ENCODE measurements at places on chromosomes 3 and 15. TPM values are rescaled to one million over a fixed set of nuclear protein-coding genes. Genes with fewer than 3 reads are reported as not detected.
A peak's percentile ranks its signal among the peaks of the same experiment; 100 is the strongest.

GRCh38 chr3:157128771-157129681 is 30.9 kb downstream of the CCNL1 start:
- DNase-seq: peak; percentile 84

DNA sequence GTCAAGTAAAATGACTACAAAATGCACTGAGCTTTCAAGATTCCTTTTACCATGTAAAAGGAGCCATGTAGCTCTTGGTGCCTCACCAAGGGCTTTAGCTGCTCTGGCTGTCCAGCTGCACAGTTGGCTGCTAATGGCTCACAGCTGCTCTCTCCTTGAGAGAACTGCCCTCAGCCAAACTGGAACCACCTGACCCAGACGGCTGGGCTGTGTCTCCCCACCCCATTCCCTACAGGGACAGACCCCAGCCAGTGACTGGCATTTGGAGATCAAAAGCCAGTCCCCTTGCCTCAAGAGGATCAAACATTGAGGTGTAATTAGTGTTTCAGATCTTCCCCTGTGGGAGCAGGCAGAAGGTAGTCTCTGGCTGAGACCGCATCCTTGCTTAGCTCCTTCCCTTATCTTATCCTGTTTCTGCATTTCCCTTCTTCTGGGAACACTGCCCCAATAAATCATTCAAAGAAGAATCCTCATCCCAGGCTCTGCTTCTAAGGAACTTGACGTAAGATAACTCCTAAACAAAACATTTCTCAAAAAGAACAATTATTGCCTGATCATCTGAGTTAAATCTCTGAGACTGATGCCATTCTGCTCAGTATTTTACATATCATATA is 28.6 kb upstream of the UBE2E2 start:
- DNase-seq: no peak

GRCh38 chr3:141421639-141422319 is 53.5 kb downstream of the ZBTB38 start:
- DNase-seq: no peak

DNA sequence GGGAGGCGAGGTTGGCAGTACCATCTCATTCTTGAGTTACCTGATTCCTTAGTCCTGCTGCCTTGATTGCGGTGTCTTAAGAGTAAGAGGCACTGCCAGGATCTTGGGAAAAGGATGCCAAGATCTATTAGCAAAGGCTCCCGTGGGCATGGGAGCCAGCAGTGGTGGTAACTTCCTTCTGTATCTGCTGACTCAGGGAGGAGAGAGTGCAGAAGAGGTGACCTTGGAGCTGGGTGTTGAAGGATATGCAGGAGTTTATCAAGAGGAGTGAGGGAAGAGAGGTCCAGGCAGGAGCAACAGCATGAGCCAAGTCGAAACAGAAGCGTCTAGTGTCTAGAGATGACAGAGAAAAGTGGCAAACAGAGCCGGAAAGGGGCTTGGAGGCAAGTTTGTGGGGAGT is 4.5 kb downstream of the MESP2 start:
- no peak for DNase-seq

DNA sequence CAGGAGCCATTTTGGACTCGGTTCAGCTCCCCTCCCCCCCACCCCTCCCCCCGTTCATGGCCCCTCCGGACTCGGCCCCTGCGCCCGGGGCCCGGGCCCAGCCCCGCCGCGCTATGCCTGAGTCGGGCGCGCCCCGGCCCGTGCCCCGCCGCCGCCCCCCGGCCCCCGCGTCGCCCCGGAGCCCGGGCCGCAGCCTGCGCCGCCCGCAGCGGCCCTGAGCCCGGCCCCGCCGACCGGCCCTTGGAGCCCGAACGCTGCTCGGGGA is 155 bp downstream of the ACVR2B start:
- no peak for DNase-seq

DNA sequence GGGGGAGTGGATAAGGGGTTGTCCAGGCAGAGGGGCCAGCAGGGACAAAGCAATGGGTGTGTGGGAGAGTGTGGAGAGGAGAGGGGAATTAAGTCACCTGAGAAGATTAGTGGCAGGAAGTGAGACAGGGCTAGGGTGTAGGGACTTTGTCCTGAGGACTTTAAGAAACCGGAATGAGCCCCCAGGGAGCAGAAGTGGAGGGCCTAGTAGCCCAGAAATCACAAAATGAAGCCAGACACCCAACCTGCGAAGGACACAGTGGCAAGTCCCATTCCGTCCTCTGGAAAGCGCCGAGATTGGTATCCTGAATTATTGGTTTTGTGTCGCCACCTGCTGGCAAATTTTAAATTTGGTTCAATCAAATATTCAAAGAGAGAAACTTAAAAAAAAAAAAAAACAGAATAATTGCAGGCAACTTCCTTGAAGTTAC is 78.0 kb upstream of the SLC25A36 start:
- peak; percentile 85 for DNase-seq

- no peak for DNase-seq
Observed at GRCh38 chr3:123198372-123198771, 3.4 kb upstream of the SEC22A start.

DNA sequence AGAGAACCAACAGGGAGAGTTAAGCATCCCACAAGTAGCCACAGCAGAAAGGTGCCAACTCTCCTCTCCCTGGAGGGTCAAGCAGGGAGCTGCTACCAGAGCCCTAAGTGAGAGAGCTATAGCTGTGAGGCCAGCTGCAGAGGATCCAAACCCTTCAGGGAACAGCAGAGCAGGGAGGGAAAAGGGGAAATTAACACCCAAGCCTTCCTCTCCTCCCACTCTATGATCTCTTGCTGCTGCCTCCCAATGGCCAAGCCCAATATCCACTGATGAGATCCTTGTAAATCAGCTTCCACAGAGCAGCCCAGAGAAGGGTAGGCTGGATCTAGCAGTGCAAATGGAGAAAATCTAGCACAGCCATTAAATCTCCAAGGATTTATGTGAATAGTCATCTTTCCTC is 68.2 kb upstream of the THBS1 start:
- DNase-seq: no peak

Gene DPH3
- 30.1 TPM for total RNA-seq

Gene IL20RB
- total RNA-seq: 1.5 TPM

Gene RAB6B
- total RNA-seq: 0.07 TPM

Gene CLRN1
- total RNA-seq: not detected

Gene ANKDD1A
- 1.8 TPM for total RNA-seq

Measured in activated CD4-positive, alpha-beta T cell treated with anti-CD3 and anti-CD28 coated beads, Interleukin-2, amount 10 ng/mL, durations not matched to agents 24 days and 14 days (primary cell).